ENCODE measurements at places on chromosomes 2 and 18.

- no peak for DNase-seq
Measured at GRCh38 chr2:133063775-133064174, 393.8 kb upstream of the LYPD1 start.

- no peak for DNase-seq
Measured at GRCh38 chr2:38632980-38633379, 30.3 kb upstream of the HNRNPLL start.

- DNase-seq, result no peak
Measured at GRCh38 chr18:5891184-5891853, 4.0 kb downstream of the TMEM200C start.

DNA sequence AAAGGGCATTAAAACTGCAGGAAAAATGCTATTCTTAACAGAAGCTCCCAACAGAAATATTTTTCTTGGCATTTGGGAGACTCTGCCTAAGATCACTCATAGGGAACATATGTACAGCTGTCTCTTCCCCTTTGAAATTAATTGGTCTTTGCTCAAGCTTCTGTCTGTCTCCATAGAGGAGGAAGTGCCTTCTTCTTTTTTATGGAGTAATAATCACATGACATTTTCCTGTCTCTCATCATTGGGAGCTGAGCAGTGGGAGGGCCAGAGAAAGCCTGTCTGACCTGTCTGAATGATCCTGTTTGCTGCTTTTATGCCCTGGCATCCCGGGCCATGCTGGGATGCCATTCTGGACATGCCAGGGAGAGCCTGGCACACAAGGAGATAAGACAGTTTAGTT is 145.6 kb downstream of the AQP4 start:
- no peak for DNase-seq

DNA sequence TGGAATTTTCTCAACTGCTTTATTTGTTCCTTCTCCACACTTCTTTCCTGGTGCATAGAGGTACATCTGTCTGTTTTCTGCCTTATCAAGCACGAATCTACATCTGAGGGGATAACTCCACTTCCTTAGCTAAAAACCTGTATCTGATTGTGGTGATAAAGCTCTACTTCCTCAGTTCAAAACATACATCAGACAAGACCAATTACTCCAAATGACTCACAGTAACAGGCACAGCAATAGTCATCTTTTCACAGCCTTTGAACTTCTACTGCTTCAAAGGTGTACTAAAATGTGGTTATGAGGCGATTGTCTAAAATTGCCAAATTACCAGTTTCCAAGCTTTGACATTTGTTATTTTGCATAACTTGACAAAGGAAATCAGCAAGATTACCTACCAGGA is 803.6 kb upstream of the ZEB2 start:
- no peak for DNase-seq

GRCh38 chr18:38244480-38244879 is 678.9 kb upstream of the CELF4 start:
- DNase-seq, result no peak

DNA sequence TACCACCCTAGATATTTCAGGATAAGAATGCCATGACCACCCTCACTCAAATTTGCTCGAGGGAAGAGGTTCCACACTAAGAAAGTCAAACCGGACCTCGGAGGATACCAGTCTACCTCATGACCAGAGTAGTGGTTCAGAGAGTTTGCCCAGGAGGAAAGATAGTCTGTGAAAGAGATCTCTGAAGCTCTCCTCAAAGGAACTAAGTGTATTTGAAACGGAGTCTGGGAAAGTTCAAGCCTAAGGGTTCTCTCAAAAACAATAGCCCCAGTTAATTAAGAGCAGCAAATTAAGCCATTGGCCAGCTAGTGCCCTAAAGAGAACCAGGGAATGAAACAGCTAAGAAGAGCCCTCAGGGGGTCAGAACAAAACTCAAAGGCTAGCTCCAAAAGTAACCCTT is 94.9 kb downstream of the SPHKAP start:
- no peak for DNase-seq

DNA sequence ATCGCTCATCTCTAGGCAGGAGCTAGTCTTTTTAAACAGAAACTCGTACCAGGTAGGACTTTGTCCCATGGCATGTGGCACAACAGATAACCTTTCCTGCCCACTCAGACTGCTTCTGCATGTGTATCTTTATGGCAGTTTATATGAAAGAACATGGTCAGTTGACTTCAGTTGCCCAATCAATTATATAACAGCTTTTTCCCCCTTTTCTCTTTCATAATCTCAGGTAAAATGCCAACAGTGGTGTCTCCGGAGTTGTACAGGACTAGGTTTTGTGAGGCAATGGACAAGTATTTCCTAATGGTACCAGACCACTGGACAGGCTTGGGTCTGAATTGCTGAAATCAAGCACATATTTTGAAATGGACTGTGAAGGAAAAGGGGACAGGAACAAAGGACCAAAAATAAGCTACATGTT is 51.6 kb upstream of the PTH2R start:
- no peak for DNase-seq

DNA sequence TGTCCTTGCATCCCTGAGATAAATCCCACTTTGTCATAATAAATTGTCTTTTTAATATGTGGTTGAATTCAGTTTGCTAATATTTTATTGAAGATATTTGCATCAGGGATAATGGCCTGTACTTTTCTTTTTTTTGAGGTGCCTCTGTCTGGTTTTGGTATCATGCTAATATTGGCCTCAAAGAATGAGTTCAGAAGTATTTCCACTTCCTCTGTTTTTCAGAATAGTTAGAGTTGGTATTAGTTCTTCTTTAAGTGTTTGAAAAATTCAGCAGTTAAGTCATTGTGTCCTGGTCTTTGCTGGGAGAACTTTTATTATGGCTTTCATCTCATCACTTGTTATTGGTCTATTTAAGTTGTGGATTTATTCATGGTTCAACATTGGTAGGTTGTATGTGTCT is 464.1 kb upstream of the CRIM1 start:
- no peak for DNase-seq

DNA sequence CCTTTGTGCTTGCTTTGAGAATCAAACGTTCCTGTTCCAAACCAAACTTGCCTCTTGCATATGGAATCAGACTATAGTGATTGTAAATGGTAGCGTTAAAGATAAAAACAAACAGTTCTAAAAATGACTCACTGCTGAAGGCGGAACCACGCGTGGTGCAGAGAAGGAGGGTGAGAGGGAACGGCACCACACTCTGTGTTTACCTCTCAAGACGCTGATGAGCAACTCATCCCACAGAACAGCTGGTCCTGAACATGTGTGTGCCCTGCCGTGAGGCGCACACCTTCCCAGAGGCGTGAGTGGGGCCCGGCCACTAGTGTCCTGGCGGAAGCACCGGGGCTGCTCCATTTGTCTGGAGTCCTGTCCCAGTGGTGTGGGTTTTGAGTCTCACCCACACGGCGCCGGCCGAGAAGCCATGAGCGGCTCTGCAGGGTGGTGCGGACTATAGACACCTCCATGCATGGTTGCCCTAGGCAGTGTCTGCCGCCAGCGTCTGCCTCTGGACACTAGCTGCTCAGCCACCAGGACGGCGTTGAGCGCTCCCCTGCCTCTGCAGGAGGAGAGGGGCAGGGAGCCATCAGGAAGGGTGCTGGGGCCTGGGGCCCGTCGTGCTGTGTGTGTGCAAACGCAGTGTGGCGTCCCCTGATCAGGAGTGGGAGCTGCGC is 52.1 kb downstream of the NFATC1 start:
- no peak for DNase-seq

DNA sequence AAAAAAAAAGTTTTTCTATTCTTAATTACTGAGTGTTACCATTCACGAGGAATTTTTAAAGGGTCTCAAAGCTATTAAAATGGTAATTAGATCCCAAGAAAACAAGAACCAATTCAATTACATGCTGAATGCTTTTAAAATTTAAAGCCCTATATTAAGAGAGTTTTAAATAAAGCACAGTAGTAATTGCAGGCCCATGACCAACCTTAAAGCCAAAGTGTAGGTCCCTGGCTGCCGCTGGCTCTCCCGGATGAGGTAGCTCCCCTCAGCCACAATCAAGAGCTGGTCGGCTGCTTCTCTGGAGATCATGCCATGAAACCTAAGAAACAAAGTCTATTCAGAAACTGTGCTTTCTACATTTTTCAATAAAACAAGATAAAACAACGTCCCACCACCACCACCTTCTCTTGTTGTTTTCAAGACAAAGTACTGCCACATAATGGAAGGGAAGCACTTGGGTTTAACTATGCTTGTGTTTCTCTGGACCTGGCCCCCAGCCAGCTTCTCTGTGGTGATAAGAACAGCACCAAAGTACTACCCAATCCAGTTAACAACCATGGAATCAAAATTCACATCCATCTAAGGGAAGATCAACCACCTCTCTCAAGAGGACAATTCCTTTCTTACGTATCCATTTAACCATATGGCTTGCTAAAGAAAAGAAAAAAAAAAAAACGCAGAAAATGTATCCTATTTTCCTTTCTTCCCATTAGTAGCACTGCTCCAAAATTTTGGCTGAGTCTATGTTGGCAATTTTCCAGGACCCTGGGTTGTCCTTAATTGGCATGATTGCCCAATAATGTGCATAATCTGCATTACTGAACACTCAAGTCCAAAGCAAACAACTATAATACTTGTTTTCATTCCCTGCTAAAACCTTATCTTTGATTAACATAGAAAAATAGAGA is 90.1 kb downstream of the CHN1 start:
- no peak for DNase-seq

DNA sequence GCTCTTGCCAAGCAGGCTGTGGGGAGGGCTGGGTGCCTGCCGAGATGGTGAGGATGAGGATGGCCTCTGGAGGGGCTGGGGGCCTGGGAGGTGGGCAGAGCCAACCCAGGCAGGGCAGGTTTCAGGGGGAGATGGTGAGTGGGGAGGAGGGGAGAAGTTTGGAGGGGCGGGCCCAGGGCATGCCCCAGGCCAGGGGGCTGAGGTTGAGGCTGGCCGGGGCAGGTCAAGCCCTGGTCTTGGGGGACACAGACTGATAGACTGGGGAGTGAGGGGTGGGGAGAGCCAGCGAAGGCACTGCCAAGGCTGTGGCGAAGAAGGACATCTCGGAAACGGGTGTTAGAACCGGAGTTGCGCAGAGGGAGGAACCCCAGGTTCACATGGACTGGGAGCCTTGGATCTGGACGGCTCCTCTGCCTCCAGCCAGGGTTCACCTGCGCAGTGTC is 12.6 kb downstream of the CAPN10 start:
- no peak for DNase-seq

- no peak for DNase-seq
Measured at GRCh38 chr2:211845338-211846035, 693.1 kb downstream of the ERBB4 start.

All from T-helper 2 cell (primary cell).